CD8-positive, alpha-beta memory T cell (primary cell): ENCODE measurements at places on chromosomes 7 and 10. TPM values are rescaled to one million over a fixed set of nuclear protein-coding genes. Genes with fewer than 3 reads are reported as not detected.

Gene HHEX
- total RNA-seq: not detected

GRCh38 chr7:18901351-18901750 lies 216.1 kb downstream of the TWIST1 start:
- H3K27me3 ChIP-seq: no peaks in the 10 kb centered on the region
- DNase-seq: no peak
- no peaks in the 10 kb centered on the region for H3K36me3 ChIP-seq
- H3K4me3 ChIP-seq: no peak overlapping the region

DNA sequence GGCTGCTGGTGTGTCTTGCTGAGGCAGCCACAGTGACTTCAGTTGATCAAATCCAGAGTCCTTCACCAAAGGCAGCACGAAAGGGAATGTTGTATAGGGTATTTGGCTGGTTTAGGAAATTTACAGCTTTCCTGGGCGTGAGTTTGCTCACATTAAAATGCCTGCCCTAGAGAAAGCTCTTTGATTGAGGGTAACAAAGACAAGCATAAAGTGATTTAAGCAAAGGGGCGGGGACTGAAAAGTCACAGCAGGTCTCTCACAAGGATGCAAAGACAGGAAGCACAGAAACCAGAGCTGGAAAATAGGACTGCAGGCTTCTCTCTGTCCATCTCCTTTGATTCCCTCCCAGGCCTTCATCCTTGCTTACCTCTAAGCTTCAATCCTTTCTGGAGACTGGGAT lies 139.2 kb downstream of the ELMO1 start:
- no peak for DNase-seq
- H3K27ac ChIP-seq: no peak overlapping the region
- peaks cover 8% of the 10 kb centered on the region for H3K36me3 ChIP-seq
- H3K4me3 ChIP-seq: no peak overlapping the region

DNA sequence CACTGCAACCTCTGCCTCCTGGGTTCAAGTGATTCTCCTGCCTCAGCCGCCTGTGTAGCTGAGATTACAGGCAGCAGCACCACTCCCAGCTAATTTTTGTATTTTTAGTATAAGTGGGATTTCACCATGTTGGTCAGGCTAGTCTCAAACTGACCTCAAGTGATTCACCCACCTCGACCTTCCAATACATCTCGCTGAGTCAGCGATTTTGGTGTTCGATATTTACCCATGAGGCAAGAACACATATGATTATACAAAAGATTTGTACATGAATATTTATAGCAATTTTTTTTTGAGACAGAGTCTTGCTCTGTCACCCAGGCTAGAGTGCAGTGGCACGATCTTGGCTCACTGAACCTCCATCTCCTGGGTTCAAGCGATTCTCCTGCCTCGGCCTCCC lies 19.8 kb downstream of the PNLIP start:
- no peak for DNase-seq
- no peaks in the 10 kb centered on the region for H3K27me3 ChIP-seq
- H3K4me3 ChIP-seq: no peak overlapping the region
- no peak overlapping the region for H3K27ac ChIP-seq
- no peaks in the 10 kb centered on the region for H3K36me3 ChIP-seq

- H3K27ac ChIP-seq: no peak overlapping the region
- H3K36me3 ChIP-seq: no peaks in the 10 kb centered on the region
- no peaks in the 10 kb centered on the region for H3K27me3 ChIP-seq
- no peak overlapping the region for H3K4me3 ChIP-seq
- H3K4me1 ChIP-seq: peaks cover 36% of the 10 kb centered on the region
- no peak for DNase-seq
These were observed 57.2 kb downstream of the SHH start for GRCh38 chr7:155755026-155755425.

DNA sequence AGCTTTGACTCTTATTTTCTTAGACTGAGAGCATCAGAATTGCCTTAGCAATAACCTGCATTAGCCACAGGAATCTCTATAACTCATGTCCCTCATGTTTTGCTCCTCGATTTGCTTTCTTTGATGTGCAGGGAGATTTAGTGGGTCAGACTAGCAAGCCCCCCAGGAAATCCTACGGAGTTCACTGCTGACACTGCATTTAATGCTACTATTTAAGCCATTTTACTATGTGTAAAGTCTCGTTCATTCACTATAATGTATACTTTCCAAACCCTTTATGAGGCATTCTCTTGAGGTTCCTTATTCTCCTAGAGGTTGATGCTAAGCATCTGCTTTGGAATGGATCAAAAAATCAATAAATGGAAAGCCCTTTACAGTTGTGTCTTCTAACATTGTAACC lies 28.4 kb downstream of the DYNC1I1 start:
- no peaks in the 10 kb centered on the region for H3K27me3 ChIP-seq
- no peaks in the 10 kb centered on the region for H3K4me1 ChIP-seq
- H3K36me3 ChIP-seq: no peaks in the 10 kb centered on the region
- H3K4me3 ChIP-seq: no peak overlapping the region
- no peak for DNase-seq

DNA sequence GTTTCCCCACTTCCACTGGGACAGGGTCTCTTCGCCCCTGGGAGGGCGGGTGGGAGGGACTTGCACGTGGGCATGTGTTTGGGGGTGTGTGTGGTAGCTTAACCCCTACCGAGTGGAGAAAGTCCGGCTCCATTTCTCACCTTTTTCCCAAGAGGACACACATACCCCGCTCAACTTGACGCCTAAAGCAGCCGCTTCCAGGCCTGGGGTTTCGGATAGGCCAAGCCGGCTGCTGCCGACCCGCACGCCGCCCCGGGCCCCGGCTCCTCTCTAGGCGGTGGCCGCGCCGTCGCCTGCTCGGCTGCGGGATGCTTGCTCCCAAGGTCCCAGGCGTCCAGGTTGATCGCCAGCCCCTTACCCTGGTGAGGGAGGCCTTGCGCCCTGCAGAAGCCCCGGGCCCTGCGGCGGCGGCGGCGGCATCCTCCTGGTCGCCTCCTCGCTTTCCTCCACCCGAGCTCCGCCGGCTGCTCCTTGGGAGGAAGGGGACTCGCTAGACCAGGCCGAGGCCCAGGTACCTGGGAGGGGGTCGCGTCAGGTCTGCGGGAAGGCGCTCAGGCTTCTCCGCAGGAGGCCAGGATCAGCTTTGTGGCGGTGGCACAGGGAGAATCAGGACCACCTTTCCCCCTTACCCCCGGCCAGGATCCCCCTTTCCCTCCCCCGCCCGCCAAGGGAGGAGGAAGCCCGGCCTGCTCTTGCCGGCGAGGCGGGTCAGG lies 3.2 kb upstream of the GATA3 start:
- H3K27me3 ChIP-seq: peaks cover 69% of the 10 kb centered on the region
- H3K36me3 ChIP-seq: no peaks in the 10 kb centered on the region
- no peak overlapping the region for H3K4me3 ChIP-seq
- H3K27ac ChIP-seq: no peak overlapping the region

Gene CFAP69
- 0.53 TPM for total RNA-seq

GRCh38 chr7:24945899-24946298 lies 34.1 kb downstream of the OSBPL3 start:
- H3K36me3 ChIP-seq: no peaks in the 10 kb centered on the region
- H3K27ac ChIP-seq: no peak overlapping the region
- no peak for DNase-seq
- no peaks in the 10 kb centered on the region for H3K27me3 ChIP-seq

Gene SGCE
- total RNA-seq: 0.70 TPM

DNA sequence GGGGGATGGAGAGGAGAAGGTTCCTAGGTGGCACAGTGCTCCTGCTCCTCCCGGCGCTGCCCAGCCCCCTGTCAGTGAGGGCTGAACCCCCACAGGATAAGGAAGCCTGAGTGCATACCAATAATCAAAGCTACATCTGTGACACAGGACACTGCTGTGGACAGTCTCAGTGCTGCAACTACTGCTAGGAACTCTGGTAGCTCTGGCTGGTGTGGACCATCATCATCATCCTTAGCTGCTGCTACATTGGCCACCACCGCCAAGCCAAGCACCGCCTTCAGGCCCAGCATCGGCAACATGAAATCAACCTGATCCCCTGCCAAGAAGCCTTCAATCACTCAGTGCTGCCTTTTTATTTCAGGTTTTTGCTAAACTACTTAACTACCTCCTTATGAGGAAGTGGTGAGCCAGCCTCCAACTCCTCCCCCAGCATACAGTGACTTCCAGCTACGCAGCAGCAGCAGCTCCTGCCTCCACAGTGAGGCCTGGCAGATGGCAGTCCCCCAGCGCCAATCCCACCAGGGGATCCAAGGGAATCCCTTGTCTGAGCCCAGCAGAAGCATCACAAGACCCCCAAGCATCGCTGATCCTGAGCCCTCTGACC lies 32.1 kb upstream of the SLC26A4 start:
- DNase-seq: no peak
- no peaks in the 10 kb centered on the region for H3K36me3 ChIP-seq
- H3K4me3 ChIP-seq: no peak overlapping the region
- no peaks in the 10 kb centered on the region for H3K4me1 ChIP-seq
- no peak overlapping the region for H3K27ac ChIP-seq

Gene TMEM213
- not detected for total RNA-seq

- no peak for DNase-seq
- H3K27ac ChIP-seq: no peak overlapping the region
- no peaks in the 10 kb centered on the region for H3K27me3 ChIP-seq
- H3K4me3 ChIP-seq: no peak overlapping the region
These were observed 34.8 kb downstream of the ITGB8 start for GRCh38 chr7:20365486-20365885.

DNA sequence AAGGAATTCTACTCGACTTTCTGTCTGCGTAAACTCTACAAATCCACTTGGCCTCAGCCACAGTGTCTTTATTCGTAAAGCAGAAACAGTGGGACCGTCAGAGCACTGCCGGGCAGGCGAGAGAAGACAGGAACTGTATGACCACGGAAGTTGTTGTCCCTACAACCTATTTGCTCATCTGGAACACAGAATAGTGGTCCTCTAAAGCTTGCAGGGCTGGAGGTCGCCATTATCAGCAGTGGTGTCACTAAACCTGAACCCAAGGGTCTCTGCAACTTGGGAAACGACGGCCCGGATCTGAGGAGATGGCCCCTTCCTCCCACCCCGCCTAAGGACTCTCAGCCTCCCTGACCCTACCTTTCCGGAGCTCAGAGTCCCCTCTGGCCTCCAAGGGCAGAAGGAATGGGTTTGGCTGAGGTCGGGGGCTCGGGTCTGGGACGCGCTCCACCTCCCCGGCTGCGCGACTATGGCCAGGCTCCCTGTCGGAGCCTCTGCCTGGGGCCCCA lies 442 bp downstream of the STYXL1 start:
- peaks cover 20% of the 10 kb centered on the region for H3K4me1 ChIP-seq
- peak overlapping the region; percentile 98 for H3K27ac ChIP-seq
- DNase-seq: no peak
- peak overlapping the region; percentile 100 for H3K4me3 ChIP-seq
- H3K27me3 ChIP-seq: no peaks in the 10 kb centered on the region

Gene CYP3A5
- not detected for total RNA-seq

Gene TMEM140
- 7.0 TPM for total RNA-seq

DNA sequence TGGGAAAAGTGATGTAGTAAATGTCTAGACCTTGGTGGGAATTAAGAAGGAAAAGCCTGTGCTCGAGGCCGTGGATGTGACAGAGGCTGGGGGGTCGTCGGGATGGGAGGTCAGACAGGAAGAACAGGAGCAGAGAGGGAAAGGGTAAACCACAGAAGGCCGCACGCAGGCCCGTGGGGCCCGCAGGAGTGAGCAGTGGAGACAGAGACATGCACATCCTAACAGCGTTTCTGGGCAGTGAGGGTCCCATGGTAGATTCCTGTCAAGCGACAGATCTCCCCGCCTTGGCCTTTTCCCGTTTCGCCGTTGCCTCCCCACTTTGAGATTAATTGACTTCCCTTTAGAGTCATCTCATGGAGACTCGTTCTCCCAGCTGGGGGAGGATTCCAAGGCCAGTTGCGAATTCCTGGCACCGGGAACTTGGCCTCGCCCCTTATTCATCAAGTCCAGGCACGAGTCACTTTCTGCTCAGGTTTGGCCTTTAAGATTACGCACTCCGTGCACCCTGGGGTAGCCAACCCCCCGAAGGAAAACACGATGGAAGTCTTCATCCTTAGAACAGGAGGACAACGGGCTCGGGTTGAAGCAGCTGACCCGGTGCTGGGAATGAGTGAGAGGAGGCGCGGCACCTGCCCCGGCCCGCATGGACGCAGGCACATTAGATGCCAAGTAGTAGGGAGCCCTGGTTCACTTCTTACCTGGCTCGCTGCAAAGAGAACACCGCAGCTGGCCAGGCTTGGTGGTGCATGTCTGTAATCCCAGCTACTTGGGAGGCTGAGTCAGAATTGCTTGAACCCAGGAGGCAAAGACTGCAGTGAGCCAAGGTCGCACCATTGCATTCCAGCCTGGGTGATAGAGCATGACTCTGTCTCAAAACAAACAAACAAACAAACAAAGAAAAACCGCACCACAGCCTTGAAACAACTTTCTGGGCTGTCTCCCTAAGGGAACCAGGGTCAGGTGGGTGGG lies 315.2 kb upstream of the SHH start:
- no peaks in the 10 kb centered on the region for H3K36me3 ChIP-seq
- H3K4me3 ChIP-seq: no peak overlapping the region
- H3K27ac ChIP-seq: no peak overlapping the region

- H3K36me3 ChIP-seq: no peaks in the 10 kb centered on the region
- H3K4me3 ChIP-seq: no peak overlapping the region
- DNase-seq: no peak
- H3K27me3 ChIP-seq: peaks cover 22% of the 10 kb centered on the region
These were observed 3.3 kb downstream of the GRID1 start for GRCh38 chr10:86363184-86363832.

- H3K4me1 ChIP-seq: no peaks in the 10 kb centered on the region
- H3K27me3 ChIP-seq: no peaks in the 10 kb centered on the region
- H3K36me3 ChIP-seq: no peaks in the 10 kb centered on the region
- no peak overlapping the region for H3K4me3 ChIP-seq
These were observed 169.4 kb downstream of the LRMDA start for GRCh38 chr10:75600833-75601232.

Gene GRID1
- not detected for total RNA-seq

Gene HOGA1
- not detected for total RNA-seq

Gene GPNMB
- total RNA-seq: 9.4 TPM

- no peaks in the 10 kb centered on the region for H3K36me3 ChIP-seq
- no peak overlapping the region for H3K27ac ChIP-seq
- H3K27me3 ChIP-seq: no peaks in the 10 kb centered on the region
- no peak overlapping the region for H3K4me3 ChIP-seq
These were observed 530.8 kb downstream of the SH2D4B start for GRCh38 chr10:81068460-81068859.

Gene CALML3
- total RNA-seq: not detected

GRCh38 chr7:64429232-64429631 lies 115.5 kb downstream of the ZNF736 start:
- H3K27ac ChIP-seq: no peak overlapping the region
- no peak overlapping the region for H3K4me3 ChIP-seq
- H3K27me3 ChIP-seq: no peaks in the 10 kb centered on the region
- H3K4me1 ChIP-seq: no peaks in the 10 kb centered on the region
- no peaks in the 10 kb centered on the region for H3K36me3 ChIP-seq

DNA sequence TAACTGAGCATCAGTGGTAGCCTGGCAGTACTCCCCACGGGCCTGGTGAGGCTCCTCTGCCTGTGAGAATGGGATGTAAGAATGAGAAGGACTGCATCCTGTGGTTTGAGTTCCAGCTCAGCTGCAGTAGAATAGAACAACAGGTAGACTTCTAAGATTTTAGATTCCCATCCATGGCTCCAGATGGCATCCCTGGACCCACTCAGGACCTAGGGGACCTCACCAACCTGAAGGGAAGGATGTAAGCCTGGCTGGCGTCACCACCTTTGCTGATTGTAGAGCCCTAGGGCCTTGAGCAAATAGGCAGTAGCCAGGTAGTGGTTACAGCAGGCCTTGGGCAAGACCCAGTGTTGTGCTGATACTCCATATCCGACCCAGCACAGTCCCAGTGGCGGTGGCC lies 9.6 kb upstream of the AOC1 start:
- H3K27ac ChIP-seq: no peak overlapping the region
- H3K4me3 ChIP-seq: no peak overlapping the region
- no peaks in the 10 kb centered on the region for H3K36me3 ChIP-seq
- no peaks in the 10 kb centered on the region for H3K4me1 ChIP-seq
- no peaks in the 10 kb centered on the region for H3K27me3 ChIP-seq

Gene ACHE
- total RNA-seq: 0.20 TPM

Gene LIPF
- not detected for total RNA-seq

Gene FAM221A
- 6.2 TPM for total RNA-seq
